ENCODE measurements at places on chromosomes 3 and 15.

GRCh38 chr3:100108464-100109079 is 5.7 kb downstream of the FILIP1L start:
- no peak for DNase-seq

DNA sequence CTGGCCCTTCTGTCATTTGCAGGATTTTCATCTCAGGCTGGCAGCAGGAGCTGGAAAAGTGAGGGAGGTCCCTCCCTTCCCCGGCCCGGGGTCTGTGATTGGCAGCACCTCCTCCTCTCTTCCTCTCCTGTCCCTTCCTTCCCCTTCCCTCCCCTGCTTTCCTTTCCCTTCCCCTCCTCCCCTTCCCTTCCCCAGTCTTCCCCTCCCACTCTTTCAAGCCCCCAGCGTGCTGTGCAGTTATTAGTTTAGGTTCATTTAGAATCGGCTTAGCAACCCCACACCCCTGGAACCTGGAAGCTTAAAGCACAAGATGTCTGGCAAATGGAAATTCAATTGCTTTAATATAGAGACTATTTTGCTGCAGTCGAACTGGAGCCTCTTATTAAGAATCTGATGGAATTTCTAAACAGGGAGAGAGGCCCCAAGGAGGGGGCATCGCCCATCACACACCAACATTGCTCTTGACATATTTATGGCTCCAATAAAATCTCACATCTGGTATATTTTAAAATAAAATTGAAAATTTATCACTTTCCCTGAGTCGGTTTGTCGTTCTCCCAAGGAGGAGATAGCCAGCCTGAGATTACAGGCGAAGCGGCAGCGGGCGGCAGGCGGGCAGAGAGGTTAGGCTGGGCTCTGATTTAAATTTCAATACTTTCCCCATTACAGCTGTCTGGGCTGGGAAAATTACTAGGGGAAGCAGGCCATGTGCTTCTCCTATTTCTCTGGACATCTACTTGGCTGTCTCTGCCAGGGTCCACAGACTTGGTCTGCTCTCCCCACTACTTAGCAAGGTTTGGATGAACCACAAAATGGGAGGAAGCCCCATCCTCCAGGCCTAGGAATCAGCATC is 98.9 kb downstream of the LINGO1 start:
- DNase-seq: no peak

GRCh38 chr3:143538577-143538981 is 309.7 kb downstream of the SLC9A9 start:
- DNase-seq: no peak

- no peak for DNase-seq
These were observed 102.8 kb downstream of the SNRPN start for GRCh38 chr15:25057574-25057973.

DNA sequence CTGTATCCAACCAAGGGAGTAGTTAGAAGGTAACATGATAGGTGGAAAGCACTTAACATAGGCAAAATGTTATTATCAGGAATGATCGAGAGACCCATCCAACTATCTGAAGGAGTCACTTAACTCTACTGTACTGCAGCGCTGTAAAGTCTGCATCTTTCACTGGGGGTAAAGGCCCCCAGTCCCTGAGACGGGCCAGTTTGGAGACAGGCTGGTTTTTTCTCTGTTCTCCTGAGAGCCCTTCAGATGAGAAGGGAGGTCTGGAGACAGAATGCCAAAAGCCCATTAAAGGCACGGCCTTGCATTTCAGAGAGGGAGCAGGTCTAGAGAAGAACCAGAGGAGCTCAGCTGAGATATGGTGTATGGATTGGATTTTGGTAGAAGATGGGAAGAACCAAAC is 71.3 kb upstream of the CGNL1 start:
- DNase-seq: no peak

- no peak for DNase-seq
These were observed 215.9 kb upstream of the TPRG1 start for GRCh38 chr3:188955919-188956318.

DNA sequence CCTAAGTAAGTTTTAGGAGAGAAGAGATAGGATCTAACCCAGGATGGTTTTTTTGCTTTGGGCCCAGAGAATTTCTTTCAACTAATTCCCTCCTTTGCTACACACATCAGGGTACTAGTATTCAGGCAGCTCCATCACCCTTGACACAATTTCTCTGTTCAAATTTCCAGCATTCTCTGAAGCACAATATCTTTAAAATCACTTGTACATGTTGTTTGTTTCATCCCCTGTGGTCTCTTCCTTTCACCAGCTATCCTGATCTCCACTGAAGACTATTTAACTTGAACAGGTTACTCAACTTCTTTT is 32.4 kb upstream of the FNDC3B start:
- no peak for DNase-seq

DNA sequence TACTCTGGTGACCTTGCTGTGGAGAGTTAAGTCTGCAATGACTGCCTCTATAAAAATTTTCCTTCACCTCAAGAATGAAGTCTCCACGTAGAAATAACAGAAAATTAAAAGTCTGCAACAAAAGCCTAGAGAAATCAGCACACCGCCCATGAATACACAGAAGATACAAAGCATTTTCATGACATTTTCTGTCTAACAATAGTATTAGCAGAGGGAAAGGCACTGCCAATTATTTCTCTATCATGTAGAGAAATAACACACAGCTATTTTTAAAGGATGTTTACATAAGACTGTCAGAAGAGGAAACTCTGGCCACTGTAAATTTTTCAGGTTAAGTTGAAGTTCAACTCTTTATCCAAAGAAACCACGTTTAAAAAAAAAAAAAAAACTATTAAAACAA is 80.8 kb downstream of the GSK3B start:
- DNase-seq: no peak

DNA sequence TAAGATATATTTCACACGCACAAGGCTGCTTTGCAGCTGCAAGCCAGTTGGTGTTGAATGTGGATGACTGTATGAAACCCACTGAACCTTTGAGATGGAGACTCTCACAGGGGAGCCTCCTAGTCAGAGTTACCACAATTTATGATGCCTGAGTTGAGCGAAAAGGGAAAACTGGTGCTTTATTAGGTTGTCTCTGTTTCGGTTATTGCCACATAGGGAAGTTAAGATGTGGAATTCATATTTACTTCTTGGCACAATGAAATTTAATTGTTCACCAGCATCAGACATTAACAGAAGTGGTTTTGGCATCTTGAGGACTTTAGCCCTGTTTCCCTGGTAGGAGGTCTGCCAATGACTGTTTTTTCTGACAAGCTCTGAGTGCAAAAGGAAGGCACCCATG is 358.2 kb downstream of the SQOR start:
- DNase-seq: no peak

GRCh38 chr3:28651159-28651558 is 302.5 kb upstream of the AZI2 start:
- DNase-seq: no peak

- no peak for DNase-seq
These were observed 18.3 kb downstream of the CPB1 start for GRCh38 chr3:148845756-148846395.

DNA sequence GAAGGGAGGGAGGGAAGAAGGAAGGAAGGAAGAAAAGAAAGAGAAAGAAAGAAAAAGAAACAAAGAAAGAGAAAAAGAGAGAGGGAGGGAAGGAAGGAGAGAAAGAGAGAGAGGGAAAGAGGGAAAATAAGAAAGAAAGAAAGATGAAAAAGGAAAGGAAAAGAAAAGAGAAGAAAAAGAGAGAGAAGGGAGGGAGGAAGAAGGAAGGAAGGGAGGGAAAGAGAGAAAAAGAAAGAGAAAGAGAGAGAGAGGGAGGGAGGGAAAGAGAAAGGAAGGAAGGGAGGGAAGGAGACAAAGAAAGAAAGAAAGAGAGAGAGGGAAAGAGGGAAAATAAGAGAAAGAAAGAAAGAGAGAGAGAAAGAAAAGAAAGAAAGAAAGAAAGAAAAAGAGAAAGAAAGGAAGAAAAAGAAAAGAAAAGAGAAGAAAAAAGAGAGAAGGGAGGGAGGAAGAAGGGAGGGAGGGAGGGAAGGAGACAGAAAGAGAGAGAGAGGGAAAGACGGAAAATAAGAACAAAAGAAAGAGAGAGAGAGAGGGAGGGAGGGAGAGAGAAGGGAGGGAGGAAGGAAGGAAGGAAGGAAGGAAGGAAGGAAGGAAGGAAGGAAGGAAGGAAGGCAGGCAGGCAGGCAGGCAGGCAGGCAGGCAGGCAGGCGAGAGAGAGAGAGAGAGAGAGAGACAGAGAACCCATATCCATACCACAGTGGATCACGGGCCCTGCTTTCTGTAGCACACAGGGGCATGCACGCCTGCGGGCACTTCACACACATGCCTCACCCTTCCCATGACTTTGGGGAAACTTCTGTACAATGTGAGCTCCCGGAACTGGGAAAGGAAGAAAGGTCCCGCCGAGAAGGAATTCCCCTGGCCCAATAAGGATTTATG is 52.5 kb downstream of the ADCY5 start:
- DNase-seq: no peak

GRCh38 chr3:172561897-172562640 is 38.8 kb upstream of the TNFSF10 start:
- peak; percentile 16 for DNase-seq

DNA sequence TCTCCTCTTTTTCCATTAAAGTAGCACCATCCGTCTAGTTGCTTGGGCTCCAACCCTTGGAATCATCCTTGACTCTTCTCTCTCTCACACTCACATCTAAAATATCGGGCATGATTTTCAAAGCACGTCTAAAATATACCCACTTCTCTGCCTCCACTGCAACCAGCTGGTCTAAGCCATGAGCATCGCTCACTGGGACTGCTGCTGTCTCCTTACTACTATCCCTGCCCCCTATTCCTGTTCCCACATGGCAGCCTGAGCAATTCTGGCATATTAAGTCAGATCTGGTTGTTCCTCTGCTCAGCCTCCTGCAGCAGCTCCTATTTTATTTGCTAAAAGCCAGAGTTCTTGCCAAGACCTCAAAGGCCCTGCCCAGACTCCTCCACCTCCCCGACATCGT is 53.7 kb downstream of the ST6GAL1 start:
- no peak for DNase-seq

GRCh38 chr3:87088993-87089841 is 98.3 kb upstream of the VGLL3 start:
- peak; percentile 87 for DNase-seq

- no peak for DNase-seq
These were observed 713.0 kb upstream of the CADM2 start for GRCh38 chr3:84245789-84246188.

DNA sequence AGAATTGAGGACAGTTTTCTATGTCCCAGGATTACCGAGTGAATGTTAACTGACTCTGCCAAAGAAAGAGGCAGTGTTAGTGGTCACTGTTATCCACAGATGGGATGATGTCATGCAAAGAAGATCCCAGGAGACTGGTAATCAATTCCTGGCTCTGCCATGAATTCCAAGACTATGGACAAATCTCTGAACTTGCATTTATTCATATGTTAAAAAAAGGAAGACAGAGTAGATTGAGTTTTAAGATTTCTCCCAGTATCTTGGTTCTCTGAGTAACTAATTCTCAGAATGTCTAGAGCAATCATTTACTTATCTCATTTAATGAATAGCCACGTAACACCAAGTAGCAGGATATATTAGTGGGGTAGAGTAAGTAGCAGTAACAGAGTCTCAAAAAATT is 11.5 kb upstream of the MAP3K13 start:
- no peak for DNase-seq

DNA sequence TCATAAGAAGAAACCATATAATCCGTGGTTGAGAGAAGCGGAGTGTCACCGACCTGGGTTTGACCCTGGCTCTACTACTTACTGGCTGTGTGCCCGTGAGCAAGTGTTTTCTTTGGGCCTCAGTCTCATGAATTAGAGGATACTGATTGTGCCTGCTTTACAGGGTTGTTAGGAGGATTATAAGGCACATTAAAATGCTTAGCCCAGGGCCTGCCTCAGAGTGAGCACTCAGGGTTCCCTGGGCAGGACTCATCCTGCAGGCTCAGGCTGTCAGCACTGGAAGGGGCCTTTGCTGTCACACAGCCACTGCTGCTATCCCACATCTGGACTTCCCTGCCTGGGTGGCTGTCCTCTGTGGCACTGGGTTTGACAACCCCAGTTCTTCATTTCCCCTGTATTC is 4.7 kb downstream of the PLA2G4F start:
- no peak for DNase-seq

GRCh38 chr3:52436500-52437149 is 8.3 kb downstream of the SEMA3G start:
- no peak for DNase-seq

- DNase-seq: no peak
These were observed 4.2 kb upstream of the CHL1 start for GRCh38 chr3:192215-192929.

DNA sequence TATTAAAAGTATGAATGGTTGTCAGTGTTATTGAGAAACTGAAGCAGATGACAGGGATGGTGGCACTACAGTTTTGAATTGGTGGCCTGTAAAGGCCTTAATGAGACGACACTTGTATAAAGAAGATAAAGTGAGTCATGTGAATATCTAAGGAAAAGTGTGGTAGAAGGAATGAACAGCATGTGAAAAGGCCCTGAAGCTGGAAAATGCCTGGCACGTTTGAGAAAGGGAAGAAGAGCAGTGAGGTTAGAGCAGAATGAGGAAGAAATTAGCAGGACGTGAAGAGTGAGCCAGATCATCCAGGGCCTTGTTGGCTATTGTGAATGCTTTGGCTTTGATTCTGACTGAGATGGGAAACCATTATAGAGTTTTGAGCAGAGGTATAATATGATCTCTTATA is 387.6 kb upstream of the DPH6 start:
- no peak for DNase-seq
